ENCODE measurements at places on chromosomes 16 and 17. TPM values are rescaled to one million over a fixed set of nuclear protein-coding genes. Genes with fewer than 3 reads are reported as not detected.

- DNase-seq, result no peak
These were observed 21.4 kb downstream of the HAPSTR1 start for GRCh38 chr16:9112844-9113186.

Gene TBX6
- total RNA-seq, result 0.21 TPM

DNA sequence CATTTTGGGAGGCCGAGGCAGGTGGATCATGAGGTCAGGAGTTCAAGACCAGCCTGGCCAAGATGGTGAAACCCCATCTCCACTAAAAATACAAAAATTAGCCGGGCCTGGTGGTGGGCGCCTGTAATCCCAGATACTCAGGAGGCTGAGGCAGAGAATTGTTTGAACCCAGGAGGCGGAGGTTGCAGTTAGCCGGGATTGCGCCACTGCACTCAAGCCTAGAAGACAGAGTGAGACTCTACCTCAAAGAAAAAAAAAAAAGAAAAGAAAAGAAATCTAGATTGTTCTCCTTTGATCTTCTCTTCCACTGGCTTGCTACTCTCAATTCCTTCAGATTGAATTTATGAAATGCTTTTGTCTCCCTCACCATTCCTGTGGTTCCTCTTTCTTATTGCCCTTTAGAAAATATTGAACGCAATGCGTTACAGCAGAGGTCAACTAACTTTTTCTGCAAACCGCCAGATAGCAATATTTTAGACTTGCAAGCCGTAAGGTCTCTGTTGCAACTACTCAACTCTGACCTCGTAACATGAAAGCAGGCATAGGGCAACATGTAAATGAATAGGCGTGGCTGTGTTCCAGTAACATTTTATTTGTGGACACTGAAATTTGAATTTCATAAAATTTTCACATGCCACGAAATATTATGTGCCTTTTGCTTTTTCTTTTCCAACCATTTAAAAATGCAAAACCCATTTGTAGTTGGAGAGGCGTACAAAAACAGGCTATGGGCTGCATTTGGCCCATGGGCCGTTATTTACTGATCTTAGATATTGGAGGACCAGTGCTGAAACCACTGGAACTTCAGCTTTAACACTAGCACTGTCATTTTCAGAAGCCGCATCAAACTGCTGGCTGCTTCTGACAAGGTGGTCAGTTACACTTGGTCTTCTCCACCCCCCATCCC lies 24.8 kb downstream of the PITPNC1 start:
- no peak for DNase-seq

Gene TMEM235
- not detected for total RNA-seq

DNA sequence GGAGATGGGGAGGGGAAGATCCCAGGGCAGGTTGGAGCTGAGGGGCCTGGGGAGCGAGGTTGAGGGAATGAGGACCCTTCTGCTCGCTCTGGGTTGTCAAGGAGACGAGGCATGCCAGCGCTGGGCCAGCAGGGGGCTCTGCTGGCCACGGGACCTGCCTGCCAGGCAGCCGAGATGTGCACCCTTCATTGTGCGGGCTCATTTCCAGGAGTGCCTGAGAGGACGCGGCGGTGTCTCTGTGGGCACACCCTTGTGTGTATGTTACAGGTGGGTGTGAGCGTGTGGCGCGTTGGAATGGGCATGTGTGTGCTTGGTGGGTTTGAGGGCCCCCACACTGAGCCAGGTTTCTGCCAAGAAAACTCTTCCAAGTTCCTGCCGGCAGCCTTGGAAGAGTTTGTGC lies 15.9 kb downstream of the ARHGAP23 start:
- peak; percentile 78 for DNase-seq

Gene SCGB1C2
- total RNA-seq, result not detected

Gene ICAM2
- 25.1 TPM for total RNA-seq

DNA sequence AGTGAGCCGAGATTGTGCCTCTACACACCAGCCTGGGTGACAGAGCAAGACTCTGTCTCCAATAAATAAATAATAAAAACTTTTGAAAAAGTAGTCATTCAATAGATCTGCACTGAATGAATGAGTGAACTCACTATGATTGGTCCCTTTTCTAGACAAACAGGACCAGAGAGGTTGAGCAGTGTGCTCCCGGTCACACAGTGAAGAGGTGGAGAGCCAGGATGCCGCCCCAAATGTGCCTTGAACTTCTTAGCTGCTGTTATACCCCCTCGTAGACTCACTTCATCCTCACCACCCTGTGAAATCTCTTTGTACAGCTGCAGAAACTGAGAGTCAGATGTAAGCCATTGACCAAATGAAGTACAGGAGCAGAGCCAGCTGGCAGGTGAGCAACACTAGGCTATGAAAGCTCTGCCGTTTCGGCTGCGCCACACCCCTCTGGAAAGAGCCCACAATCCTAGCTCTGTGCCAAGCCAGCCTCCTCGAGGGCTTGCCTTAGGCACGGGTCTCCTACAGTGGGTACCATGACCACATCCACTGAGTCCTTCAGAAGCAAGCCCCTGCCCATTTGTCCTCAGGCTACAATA lies 7.8 kb upstream of the KIAA0513 start:
- no peak for DNase-seq

Gene NOG
- 0.21 TPM for total RNA-seq

DNA sequence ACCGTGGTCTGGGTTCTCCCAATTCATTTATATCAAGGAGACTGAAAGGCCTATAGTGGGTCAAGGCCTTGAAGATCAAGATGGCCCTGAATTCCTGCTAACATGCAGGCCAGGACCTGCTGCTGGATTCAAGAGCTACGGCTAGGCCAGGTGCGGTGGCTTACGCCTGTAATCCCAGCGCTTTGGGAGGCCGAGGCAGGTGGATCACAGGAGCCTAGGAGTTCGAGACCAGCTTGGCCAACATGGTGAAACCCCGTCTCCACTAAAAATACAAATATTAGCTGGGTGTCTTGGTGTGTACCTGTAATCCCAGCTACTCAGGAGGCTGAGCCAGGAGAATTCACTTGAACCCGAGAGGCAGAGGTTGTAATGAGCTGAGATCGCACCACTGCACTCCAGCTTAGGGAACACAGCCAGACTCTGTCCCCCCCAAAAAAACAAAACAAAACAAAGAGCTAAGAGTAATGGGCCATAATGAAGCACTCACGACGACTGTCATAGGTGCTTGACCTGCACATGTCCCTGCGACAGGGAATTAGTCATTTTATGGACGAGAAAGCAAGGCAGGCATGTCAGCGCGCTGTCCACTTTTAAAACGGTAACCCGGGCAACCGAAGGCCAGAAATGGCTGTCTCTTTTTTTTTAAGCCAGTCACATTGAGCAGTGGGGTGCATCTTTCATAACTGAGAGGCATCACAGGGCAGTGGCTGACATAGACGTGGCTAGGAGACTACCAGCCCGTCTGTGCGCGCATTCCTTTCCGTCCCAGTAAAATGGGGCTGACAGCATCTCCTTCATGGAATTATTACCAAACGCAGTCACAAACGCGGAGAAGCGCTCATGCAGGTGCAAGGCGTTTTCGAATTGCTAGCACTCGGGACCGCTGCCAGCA lies 1.0 kb upstream of the FBRS start:
- no peak for DNase-seq

Gene ITGAX
- total RNA-seq, result 3.5 TPM

Gene GPT2
- total RNA-seq, result 11.0 TPM

DNA sequence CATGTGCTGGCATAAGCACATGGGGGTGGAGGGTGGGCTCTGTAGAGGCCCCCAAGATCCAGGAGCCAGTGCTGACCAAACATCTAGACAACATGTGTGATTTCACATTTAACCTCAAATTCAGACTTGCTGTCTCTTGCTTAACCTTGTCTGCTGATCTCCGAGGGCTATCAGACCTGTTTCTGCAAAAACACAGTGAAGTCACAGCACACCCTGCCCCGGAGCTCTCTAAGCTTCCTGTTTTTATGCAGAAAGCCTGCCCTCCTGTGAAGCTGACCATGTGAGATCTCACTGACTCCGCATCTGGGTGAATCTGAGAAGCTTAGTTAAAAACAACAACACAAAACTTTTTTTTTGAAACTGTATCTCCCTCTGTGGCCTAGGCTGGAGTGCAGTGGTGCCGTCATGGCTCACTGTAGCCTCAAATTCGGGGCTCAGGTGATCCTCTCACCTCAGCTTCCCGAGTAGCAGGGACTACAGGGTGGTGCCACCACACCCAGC lies 6.6 kb upstream of the DPEP2 start:
- DNase-seq, result no peak

Gene DBF4B
- total RNA-seq, result 9.3 TPM

- no peak for DNase-seq
These were observed 5.1 kb upstream of the CD68 start for GRCh38 chr17:7574176-7574953.

Gene MYH11
- total RNA-seq, result 521 TPM

DNA sequence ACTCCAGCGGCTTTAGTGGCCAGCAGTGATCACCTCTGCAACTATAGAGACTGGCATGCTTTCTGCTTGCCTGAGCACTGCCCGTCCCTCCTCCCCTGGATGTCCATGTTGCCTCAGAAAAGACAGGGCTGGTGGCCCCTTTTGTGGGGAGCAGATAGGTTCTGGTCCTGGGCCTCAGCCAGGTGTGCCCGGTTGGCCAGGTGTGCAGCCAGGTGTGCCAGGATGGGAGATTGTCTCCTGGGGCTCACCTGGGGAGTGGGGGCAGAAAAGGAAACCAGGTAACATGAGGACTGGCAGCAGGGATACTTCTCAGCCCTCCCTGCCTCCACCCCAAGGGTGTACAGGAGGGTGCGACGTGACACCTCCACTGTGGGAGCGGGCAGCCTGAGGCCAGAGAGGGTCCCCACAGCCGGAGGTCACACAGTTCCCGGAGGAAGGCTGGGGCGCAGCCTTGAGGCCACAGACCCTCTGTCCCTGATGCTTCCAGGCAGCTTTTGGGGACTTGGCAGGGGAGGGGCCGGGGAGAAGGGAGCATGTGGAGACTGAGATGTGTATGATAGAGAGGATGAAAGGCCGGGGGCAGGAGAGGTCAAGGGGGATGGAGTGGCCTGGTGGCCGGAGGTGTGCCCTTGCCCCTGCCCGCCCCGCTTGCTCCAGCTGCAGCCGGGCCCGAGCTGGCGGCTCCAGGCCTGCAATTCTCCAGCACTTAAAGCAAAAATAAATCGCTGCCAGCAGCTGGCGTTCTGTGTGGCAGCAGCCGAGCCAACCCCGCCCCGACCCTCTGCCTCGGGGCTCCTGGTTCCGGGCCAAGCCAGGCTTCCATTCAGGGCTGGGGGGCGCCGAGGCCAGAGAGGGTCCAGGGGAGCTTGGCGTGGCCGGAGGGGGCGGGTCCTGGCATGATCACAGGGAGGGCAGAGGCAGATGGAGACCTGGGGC lies 6.7 kb downstream of the KCNJ12 start:
- DNase-seq, result no peak

DNA sequence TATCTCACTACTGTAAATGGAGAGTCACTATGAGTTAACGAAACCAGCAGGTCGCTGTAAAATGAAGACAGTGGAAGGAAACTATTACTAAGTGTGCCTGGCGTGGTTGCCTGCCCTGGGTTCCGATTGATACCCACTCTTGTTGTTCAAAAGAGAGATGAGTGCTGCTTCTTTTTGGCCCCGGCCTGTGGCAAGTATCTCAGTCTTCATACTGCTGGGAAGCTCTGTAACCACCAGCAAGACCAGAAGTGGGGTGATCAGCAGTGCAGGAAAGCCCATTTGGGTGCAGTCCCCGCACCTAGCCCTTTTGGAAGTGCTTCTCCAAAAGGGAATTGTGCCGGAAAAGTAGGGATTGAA lies 104.5 kb downstream of the SNX29 start:
- no peak for DNase-seq

Gene SDK2
- total RNA-seq, result not detected

DNA sequence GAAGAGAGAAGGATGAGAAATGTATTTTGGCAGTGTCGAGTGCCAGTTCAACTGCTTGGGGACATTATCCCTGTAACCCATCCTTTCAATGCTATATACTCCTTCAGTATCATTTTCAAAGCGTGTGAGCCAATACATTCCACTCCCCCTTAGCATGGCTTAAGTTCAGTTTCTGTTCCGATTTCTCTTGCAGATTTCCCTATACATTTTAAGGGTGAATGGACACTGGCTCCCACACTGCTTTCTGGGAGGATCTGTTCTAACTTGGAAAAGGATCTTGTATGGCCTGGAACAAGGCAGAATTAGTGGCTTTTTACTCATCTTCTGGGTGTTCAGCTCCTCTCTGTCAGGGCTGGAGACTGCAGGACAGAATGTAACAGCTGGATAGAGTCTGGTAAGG lies 333.8 kb downstream of the HAPSTR1 start:
- DNase-seq, result no peak

DNA sequence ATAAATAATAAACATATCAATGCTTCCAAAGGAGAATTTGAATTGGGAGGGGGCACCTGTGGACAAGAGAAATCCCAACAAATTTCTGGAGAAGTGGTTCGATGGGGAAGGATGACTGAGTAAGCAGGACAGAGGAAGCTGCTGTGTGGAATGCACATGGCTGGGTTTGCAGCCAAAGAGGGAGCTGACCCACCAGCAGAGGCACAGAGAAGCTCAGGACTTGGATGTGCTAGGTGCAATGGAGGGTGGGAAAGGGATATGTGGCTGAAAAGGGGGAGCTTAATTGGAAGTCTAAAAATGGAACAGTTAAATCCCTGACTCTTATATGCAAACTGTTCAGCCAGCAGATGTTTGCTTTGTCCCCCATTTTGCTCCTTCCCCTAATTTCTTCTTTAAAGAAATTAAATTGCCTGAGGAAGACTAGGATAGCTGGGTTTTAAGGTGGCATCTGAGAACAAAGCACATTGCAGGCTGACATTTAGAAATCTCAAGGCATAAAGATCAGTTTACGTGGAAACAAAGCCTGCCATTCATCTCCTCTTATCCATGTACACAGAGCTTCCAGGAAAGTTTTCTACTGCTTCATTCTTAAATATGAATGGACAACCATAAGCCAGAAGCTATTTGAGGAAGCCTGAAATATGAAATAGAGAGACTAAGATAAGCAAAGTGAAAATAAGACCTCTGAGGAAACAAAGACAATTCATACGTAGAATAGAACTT lies 23.0 kb upstream of the TNS4 start:
- no peak for DNase-seq

DNA sequence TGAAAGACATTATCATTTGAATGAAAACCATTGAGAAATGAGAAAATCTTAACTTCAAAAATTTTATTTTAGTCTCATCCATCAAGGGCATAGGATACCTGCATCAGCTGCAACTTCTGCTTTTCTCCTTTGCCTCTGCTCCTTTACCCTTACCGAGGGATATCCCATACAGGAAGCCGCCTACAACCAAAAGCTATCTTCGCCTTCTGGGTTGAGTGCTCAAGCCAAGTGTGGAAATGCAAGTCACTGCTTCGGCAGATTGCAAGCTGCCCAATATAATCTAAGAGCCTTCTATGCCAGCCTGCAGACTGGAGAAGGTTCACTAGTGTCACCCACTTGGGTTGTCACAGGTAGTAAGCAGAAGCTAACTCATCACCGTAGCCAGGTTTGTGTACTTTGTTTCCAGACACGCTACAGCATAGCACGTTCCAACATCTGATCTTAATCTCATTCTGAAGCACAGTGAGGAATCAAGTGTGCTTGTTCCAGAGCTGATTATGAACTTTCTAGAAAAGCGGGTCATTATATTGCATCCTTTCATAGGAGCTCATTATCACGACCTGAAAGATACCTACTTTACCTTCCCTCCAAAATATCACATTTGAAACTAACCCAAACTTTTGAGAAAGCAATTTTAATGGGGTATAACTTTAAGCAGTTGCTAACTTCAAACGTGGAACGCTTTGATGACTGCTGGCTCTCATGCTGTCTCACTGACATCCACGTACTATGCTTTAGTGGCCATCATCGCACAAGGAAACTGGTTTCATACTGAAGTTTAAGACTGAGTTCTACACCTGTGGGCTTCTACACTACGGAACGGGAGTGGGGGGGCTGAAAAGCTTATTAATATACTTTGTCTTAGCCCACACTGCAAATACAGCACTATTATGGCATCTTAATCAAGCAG lies 8.0 kb upstream of the UNK start:
- DNase-seq, result no peak

GRCh38 chr16:48321317-48322036 lies 63.7 kb downstream of the SIAH1 start:
- DNase-seq, result no peak

Data from uterus (tissue), 4 donors.